Astrocyte of the cerebellum (primary cell): ENCODE measurements at places on chromosomes 16 and 17.

DNA sequence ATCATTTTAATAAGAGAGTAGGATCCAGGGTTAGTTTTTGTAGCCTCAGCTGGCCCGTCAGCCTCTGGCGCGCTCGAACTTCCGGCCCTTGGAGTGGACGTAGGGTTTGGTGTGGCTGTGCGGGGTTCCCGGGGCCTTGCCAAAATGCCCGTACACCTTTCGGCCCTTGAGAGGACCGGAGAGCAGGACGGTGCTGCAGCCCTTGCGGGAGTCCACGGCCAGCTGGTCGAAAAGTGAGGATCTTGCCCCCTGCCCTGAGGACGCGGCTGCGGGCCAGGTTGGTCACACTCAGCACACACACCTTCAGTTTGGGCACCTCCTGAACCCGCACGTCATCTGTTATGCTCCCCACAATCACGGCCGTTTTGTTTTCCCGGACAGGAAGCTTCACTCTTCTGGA, 42.2 kb upstream of the CNTNAP4 start:
- DNase-seq: no peak

DNA sequence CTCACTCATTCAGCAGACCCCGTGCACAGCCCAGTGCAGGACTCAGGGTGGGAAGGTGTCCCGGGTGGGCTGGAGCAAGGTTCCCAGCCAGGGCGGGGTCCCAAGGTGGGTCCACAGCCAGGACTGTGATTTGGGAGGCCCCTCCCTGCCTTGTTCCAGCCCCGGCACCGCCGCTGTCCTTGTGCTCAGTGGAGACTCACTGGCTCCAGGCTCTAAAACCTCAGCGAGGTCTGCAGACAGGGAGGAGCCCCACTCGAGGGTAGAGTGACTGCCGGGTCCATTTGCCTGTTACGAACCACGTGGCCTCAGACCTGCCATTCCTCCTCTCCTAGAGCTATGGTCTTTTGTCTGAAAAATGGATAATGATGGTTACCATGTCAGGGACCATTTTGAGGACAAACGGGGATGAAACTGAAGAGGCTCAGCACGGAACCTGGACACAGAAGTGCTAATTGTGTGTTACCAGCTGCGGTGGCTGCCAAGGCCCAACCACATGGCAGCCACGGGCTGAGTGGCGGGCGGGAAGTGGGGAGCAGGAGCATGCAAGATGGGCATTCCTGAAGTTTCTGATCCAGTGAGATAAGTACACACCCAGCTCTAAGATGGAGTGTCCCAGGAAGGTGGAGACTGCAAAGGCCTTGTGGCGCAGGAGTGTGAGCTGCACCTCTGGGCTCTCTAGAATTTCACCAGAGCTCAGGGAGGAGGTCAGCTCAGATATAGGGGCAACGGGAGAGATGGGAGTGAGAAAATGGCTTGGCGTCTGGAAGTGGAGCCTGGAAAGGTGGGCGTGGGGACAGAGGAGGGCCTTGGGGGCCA, 317.6 kb downstream of the SEC14L1 start:
- DNase-seq: no peak

GRCh38 chr17:11999696-12000095, 2.4 kb upstream of the ZNF18 start:
- no peak for DNase-seq

- no peak for DNase-seq
Measured at GRCh38 chr16:73483076-73483791, 435.3 kb upstream of the ZFHX3 start.

DNA sequence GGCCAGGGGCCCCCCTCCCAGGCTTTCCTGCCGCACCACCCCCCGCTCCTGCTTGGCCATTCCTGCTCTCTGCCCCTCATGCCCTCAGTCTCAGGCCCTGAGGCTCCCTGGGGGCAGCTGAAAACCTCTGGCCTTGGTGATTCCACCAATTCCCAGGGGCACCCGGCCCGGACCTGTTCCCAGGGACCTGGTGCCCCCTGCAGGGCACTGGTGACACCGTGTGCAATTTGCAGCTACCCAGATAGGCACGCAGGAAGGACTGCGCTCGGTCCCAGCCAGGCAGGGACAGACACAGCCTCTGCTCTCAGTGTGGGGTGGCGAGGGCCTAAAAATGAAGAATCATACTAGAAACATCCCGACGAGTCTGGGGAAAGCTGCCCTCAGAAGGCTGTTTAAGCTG, 13.4 kb downstream of the WFDC1 start:
- no peak for DNase-seq

GRCh38 chr17:57422574-57423164, 166.3 kb downstream of the MSI2 start:
- no peak for DNase-seq

DNA sequence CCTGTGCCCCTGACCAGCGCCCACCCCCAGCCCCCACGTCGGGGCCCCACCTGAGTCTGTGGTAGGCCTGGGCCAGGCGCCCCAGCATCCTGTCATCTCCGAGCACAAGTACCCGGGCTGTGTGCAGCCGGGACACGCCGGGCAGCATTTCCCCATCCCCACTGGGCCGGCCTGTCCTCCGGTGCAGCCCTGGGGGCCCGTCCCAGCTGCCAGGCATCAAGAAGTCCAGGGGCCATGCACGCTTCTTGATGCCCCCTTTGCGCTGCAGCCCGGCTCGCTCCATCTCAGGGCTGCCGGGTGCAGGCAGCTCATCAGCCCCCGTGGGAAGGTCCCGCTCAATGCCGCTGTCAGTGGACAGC, 29.3 kb upstream of the MFSD6L start:
- DNase-seq: no peak

GRCh38 chr17:44043272-44043696, 23.2 kb downstream of the LSM12 start:
- DNase-seq: no peak

DNA sequence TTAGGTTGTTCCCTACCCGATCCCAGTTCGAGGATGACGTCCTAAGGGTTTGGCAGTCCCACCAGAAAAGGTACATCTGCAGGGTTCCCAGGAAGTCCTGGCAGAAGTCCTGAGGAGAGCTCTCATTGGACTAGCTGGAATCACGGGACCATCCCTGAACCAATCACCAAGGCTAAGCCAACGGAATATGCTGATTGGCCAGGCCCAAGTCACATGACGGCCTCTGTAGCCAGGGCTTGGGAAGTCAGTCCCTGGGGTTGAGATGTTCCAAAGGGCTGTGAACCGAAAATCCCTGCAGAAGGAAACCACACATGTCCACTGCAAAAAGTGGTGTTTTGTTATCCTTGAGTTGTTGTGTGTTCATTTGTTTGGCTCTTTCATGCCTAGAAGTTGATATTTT, 68.2 kb upstream of the ZNF423 start:
- DNase-seq: no peak
